Stimulated activated CD8-positive, alpha-beta memory T cell treated with anti-CD3 and anti-CD28 coated beads, Interleukin-4, amount 100 ng/mL, for 1 hour (primary cell): ENCODE measurements at places on chromosomes 1 and 21.

- no peak for DNase-seq
These were observed 64.9 kb upstream of the GNG12 start for GRCh38 chr1:67898033-67898726.

- no peak for DNase-seq
These were observed at the start of gene KCNK2 for GRCh38 chr1:215082532-215083382. Gene KCNK2 (plus strand): TSS chr1:215082737. CDS start chr1:215083386, 649 bp downstream.

DNA sequence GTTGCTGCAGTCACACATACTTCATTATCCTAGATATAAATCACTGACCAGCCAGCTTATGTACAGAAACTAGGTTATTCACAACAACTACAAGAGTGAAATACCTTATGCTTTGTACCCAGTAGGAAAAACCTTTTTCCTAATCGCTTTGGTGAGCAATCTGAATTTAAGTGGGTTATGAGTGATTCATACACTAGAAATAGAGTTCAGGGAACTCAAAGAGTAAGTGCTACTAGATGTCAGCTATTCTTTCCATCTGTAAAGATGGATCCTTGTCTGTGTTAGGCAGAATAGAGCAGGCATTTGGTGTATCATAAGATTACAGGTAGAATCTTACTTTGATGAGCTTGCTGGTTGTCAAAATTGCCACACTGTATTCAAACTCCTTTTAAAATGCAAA, 101.9 kb downstream of the ZNF644 start:
- no peak for DNase-seq

DNA sequence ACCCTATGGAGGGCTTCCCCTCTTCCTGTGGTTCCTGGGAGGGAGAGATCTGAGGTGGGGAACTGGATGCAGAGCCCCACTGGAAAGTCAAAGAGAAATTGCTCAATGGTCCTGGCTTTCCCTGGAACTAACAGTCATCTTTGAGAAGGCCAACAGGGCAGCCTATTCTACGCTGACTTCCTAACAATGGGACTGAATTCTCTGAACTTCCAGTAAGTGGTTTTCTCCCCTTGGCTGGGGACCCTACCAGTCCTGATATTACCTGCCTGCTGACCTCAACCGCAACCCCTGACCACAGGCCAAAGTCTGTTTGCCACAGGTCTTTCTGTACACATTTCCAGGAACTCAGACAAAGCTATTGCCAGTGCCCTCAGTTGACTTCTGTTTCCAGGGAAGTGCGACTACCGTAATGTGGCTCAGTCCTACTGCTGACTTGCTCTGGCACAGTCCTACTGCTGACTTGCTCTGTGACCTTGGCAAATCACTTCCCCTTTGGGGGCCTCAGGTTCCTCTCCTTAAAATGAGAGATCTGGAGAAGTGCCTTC, 55.3 kb downstream of the C8B start:
- no peak for DNase-seq

DNA sequence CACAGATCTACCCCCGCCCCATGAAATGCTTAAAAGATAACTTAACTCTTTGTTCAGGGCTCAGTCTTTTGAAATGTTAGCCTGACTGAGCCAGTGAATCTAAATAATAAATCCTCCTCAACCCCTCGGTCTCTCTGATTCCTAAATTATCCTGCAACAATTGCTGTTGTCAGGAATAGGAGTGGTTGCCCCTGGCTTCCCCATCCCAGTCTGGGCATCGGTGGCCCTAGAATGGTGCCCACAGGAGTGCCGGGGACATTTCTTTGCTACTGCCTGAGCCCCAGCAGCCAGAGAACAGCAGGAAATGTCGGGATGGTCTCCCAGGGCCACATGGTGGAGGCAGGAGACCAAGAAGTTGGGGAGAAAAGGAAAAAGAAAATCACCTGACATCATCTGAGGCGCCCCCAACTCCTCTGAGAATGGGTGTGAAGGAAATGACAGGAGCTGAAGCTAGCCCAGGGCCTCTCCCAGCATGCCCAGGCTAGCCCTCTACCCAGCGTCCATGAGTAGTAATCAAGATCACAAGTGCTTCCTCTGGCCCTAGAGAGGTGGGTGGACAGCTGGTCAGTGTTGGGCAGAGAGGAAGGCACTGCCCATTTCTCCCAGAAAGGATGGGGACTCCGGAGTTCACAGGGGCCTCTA, 1.6 kb downstream of the PADI4 start:
- no peak for DNase-seq
